ENCODE measurements at places on chromosomes 13 and 19.

DNA sequence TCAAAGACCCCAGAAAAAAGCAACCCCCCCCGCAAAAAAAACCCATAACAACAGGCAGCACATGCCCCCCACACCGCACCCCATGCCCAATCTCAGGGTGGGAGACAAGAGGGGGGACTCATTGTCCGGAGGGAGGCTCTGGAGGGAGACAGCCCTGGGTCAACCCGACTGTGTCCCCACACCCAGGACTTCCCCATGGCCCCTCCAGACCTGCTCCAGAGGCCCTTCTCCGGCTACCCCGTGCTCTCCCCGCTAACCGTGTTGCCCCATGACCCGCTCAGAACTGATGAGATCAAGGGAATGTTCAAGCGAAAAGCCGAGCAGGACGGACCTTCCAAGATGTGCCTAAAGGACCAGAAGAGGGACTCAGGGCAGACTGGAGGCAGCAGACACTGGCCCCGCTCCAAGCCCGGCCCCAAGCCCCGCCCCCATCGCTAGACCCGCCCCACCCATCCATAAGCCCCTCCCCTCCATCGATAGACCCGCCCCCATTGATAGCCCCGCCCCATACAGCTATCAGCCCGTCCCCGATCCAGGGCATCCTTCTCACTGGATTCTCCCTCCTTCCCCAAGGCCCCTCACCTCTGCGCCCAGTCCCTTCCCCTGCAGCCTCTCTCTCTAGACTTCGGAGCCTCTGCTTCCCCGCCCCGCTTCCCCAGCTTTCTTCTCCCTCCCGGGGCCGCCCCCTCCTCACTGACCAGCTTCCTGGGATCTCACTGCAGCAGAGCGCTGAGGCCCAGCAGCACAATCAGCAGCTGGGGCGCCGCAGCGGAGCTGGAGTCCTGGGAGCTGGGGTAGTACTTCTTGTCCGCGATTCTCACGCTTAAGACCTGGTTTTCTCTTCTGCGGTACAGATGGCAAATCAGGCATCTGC lies 2.2 kb downstream of the BST2 start:
- peak; percentile 62 for DNase-seq

DNA sequence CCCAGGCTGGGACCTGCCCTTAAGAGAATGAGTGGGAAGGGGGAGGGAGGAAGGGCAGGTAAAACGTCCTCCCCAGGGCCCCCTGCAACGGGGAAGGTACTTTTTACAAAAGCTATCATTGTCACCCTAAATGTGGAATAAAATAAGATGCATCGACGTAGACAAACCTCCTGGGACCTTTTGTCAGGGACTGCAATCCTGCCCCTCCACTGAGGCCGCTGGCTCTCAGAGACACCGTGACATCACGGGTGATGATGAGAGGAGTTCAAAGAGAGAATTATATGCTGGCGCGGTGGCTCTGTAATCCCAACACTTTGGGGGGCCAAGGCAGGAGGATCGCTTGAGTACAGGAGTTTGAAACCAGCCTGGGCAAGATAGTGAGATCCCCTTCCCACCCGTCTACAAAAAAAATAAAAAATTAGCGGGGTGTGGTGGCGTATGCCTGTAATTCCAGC lies 1.8 kb upstream of the MYBPC2 start:
- DNase-seq, result no peak

- DNase-seq, result no peak
These were observed 473 bp upstream of the ITM2B start for GRCh38 chr13:48232420-48233045.

- DNase-seq, result no peak
These were observed 1074.3 kb upstream of the PCDH9 start for GRCh38 chr13:68304286-68304893.

GRCh38 chr19:11142528-11143171 lies 12.9 kb downstream of the SPC24 start:
- DNase-seq, result no peak

DNA sequence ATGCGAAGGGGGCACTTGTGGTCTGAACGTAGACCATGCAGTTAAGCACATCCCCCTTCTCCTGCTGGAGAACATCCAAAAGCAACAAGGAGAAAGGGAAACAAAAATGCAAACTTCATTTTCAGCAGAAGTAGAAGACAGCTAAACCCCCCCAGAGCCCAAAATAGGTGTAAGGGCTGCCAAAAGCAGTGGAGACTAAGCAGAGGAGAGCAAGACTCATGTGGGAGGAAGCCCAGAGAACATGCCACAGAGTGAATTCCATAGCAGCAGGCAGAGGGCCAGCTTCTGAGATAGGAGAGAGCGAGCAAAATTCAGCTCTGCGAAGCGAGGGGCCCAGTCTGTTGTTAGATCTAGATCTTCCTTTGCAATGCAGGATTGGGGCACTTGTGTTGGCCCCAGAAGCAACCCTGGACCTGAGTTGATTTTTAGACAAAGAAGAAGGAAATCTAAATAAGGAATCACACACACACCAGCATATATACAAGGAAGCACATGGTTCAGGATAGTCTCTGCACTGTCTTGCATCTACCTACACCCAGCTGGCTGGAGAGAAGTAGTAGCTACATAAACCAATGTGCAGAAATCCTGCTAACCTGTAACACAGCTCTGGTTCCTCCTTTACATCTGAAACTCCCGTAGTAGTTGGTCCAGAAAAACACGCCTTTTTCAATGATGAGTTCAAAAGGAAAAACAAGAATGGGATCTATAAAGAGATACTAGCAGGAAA lies 199.6 kb downstream of the SPRY2 start:
- DNase-seq, result no peak

GRCh38 chr19:872266-872951 lies 12.9 kb downstream of the CFD start:
- peak; percentile 73 for DNase-seq

DNA sequence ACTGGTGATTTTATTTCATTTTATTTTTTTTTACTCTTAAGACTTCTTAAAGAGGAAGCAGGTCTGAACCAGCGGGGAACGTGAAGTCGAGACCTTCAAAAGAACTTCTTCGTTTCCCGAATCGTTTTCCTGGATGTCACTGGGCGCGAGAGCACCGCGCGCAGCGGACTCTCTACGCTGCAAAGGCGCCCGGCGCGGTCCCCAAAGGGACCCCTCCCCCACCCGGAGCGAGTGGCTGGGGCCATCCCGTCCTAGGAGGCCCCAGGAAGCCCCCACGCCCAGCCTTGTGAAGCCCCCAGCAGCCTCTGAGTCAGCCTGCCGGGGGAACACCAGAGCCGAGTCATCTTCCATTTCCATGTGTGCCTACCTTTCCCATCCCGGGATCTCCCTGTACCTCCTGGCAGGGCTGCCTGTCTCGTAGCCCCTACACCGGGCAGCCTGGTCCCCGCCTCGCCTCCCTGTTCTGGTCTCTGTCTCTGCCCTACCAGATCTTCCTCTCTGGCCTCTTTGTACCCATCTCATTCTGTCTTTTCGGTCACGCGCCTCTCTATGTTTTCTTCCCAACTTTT lies 608 bp downstream of the CD70 start:
- DNase-seq, result peak; percentile 35

DNA sequence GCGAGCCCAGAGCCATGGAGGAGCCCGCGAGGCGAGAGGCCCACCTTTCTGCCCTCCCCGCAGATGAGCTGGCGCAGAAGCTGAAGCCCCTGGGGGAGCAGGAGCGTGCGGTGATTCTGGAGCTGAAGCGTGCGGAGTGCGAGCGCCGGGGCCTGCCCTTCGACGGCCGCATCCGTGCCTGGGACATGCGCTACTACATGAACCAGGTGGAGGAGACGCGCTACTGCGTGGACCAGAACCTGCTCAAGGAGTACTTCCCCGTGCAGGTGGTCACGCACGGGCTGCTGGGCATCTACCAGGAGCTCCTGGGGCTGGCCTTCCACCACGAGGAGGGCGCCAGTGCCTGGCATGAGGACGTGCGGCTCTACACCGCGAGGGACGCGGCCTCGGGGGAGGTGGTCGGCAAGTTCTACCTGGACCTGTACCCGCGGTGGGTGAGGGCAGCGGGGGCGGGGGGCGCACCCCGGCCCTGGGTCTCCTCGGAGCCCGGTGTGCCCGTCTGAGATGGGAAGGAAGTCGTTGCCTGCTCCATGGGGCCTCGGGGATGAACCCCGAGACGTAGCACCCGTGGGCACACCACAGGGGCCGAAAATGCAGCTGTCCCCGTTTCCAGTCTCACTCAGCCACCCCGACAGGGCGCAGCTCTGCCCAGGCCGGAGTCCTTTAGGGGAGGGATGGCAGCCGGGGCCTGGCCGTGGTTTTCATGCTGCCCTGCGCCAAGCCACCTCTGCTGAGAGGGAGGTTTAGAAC lies 12.1 kb upstream of the ZNF554 start:
- no peak for DNase-seq

GRCh38 chr13:83048419-83048818 lies 833.9 kb downstream of the SLITRK1 start:
- DNase-seq, result no peak

GRCh38 chr13:81246556-81246955 lies 905.6 kb upstream of the SPRY2 start:
- no peak for DNase-seq

DNA sequence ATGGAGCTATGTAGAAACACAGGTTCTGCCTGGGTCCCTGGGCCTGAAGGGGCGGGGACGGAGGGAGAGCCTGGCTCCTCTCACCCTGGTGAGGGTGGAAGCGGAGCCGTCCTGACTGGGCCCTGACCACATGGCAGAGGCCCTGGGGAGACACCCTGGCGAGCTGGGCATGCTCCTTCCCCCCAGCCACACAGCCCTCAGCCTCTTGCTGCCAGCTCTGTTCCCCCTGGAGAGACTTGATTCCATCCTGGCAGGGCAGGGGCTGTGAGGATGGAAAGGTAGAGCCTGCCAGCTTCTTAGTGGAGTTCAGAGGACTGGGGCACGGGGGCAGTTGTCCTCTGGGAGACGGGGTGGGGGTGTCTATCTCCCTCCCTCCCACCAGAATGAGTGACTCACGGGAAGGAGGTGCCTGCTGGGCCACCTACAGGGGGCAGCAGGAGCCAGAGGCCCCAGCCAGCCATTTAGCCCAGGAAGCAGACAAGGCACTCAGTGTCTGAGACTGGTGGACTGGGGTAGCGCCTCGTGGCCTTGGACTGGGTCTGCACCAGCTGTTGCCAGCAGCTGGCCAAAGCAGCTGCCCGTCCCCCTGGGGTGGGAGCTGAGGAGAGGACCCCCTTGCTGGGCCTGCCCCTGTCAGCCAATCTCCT lies 22.8 kb upstream of the RNF17 start:
- no peak for DNase-seq
